ENCODE measurements at places on chromosomes 6 and 20.

GRCh38 chr6:12593771-12594529 is 122.6 kb upstream of the PHACTR1 start:
- DNase-seq = no peak

GRCh38 chr6:144768551-144769075 is 483.5 kb downstream of the UTRN start:
- DNase-seq = no peak

DNA sequence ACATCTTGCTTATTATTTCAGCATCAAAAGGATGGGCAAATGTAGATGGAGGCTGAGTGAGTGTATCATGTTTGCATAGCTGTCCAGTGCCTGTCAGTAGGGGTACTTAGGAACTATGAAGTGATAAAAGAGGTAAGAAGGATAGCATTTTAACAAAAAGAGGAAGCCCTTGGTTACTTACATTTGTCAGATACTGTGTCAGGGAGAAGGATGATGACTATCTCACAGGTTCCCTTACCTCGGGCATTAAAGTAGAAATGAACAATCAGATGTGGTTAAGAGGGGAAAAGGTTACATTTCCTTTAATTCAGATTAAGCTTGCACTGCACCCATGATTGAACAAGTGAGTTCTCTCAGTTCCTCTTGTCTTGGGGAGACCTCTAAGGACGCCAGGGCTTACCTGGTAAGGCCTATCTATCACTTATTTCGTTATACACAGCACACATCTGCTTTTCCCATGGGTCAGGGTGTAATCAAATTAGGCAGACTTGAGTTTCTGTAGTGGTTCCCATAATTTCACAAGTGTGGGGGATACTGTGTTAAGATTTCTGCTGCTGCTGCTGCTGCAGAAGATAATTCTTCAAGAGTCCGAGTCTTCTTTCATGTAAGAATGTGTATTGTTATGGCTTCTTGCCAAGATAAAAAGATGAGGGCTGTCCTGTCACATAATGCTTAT is 4.5 kb downstream of the FOXO3 start:
- DNase-seq = peak; percentile 16

DNA sequence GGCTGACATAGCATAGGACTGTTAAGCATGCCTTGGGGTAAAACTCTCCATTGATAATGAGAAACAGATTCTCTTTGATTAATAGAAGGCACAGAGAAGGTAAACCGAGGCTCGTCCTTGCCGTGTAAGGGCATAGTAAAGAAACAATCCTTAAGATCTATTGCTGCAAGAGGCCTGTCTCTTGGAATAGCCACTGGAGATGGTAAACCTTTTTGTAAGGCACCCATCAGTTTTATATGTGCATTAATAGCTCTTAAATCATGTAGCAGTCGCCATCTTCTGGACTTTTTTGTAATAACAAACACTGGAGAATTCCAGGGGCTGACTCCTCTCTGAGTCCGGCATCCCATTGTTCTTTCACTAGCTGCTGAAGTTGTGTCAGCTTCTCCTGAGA is 8.4 kb upstream of the ABHD12 start:
- DNase-seq = peak; percentile 81

DNA sequence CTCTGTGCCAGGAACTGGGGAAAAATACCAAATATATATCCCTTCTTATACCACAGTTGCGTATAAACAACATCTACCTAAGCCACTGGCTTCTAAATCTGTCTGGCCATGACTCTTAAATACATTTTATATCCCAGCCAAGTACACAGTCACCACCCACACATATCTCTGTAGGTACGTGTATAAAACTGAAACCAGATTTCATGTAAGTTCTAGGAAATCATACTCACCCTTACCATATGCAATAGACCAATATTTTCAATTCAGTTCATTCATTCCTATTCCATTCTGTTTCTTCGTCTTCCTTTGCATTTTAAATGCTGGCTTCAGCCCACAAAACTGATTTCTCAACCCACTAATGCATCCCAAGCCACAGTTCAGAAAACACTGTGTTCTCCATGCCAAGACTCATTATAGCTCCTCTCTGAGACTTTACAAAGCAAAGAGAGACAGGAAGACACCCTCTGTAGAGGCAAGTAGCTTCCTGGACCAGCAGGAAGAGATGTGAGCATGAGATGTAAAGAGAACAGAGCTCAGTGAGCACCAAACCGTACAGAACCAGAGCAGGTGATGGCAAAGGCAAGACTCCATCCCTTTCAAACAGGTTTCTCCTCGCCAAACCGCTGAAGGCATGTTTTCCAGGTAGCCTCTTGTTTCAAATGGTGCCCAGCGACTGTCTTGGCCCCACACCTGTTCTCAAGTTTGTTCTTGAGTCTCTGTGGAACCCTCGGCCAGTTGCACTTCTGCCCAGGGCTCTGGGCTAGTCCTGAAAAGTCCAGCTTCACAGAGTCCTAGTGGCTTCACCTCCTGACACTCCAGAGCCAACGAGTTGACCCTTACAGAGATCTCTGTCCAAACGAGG is 18.7 kb downstream of the FAM50B start:
- DNase-seq = no peak

GRCh38 chr20:53227523-53227922 is 255.4 kb downstream of the TSHZ2 start:
- no peak for DNase-seq

DNA sequence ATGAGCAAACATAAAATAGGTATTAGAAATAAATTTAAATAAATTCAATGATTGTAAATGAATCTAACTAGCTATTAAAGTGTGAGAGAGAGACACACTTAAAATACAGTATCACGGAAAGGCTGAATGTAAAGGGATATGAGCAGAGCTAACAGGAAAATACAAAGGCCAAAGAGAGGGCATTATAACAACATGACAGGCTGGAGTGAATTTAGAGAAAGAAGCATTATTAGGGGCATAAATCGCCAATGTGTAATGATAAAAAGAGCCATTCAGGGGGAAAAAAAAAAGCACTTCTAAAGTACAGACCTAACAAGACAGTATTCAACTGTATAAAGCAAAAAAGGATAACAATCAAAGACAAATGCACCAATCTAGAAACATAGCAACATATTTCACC is 28.1 kb downstream of the DACT2 start:
- no peak for DNase-seq

GRCh38 chr6:33288921-33289783 is at the start of the genes PFDN6 and WDR46:
TSS of gene PFDN6 (plus strand) at chr6:33289601. CDS start at chr6:33289857, 256 bp downstream.
TSS of gene WDR46 (minus strand) at chr6:33289239. CDS start at chr6:33289170, 69 bp downstream.
- DNase-seq = peak; percentile 85

DNA sequence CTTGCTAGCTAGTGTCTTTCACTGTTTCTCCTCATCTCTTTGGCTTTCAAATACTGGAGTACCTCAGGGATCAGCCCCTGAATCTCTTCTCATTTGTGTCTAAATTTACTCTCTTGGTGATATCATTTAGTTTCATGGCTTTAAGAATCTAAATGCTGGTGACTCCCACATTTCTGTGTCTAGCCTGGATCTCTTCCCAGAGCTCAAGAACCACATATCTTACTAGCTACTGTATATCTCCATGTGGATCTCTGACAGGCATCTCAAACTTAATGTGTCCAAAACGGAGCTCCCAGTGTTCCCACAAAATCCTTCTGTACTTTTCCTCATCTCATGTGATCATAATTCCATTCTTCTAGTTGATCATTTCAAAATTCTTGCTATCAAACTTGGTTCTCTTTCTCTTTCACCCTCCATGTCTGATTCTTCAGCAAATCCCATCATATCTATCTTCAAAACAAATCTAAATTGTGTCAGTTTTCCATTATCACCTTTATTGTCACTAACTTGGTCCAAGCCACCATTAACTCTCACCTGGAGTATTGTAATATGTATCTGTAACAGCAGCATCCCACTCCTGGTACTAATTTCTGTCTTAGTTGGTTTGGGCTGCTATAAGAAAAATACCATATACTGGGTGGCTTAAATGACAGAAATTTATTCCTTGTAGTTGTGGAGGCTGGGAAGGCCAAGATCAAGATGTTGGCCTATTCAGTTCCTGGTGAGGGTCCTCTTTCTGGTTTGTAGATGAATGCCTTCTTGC is 45.9 kb downstream of the CCDC170 start:
- DNase-seq = no peak

DNA sequence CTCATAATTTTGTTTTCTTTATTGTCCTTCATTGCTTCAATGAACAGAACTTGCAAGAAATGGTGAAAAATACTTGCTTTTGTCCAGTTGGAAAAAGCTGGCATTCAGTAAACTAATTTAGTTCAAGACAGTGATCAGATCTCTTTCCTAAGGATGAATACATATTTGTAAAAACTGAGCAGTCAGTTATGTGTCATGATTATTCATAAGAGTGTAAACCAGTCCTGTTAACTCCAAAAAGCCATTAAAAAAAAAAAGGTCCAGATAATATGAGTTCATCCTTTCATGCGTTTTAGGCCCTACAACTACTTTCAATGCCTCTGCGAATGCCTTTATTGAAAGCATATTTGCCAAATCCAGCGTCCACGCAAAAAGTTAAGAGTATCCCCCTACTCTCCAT is 609 bp downstream of the PGM3 start:
- DNase-seq = no peak

Data from A172 (cell line).